Psoas muscle (tissue), 8 donors: ENCODE measurements at places on chromosomes 11 and 22. TPM values are rescaled to one million over a fixed set of nuclear protein-coding genes. Genes with fewer than 3 reads are reported as not detected.

DNA sequence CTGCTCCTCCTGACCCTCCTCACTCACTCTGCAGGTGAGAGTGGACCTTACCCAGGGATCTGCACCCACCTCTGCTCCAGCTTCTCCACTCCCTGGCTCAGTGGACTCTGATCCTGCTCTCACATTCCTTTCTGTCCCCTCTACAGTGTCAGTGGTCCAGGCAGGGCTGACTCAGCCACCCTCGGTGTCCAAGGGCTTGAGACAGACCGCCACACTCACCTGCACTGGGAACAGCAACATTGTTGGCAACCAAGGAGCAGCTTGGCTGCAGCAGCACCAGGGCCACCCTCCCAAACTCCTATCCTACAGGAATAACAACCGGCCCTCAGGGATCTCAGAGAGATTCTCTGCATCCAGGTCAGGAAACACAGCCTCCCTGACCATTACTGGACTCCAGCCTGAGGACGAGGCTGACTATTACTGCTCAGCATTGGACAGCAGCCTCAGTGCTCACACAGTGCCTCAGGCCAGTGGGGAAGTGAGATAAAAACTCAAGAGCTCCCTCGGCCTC lies 29.7 kb upstream of the VPREB1 start:
- no peak for DNase-seq

DNA sequence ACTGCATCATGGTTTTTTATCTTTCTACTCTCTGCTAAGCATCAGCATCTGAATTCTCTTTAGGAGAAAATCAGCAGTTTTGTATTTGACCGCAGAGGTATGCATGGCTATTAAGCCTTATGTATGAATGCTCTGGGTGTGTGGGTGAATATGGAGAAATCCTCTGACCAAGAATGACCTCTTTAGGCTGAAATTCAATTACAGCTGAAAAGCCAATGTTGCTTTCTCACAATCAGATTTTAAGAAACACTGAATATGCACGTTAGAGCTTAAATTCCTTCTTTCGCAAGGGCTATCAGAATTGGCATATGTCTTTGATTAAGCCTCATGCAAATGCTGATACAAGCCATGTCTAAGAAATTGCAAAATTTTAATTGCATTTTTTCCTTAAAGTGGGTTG lies 43.2 kb downstream of the ARHGAP42 start:
- no peak for DNase-seq

DNA sequence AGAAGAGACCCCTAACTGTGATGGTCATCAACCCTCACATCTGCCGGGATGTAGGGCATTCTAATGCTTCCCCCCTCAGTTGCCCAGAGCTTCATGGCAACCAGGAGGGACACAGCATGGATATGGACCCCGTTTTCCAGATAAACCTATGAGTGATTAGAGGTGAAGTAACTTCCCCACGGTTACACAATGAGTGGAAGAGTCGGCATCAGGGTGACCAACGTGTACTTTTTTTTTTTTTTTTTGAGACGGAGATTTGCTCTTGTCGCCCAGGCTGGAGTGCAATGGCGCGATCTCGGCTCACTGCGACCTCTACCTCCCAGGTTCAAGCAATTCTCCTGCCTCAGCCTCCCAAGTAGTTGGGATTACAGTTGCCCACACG lies 25.0 kb downstream of the TXN2 start:
- DNase-seq = no peak

- DNase-seq = peak; percentile 55
Measured at GRCh38 chr11:67270256-67271204, 4.3 kb downstream of the GRK2 start.

DNA sequence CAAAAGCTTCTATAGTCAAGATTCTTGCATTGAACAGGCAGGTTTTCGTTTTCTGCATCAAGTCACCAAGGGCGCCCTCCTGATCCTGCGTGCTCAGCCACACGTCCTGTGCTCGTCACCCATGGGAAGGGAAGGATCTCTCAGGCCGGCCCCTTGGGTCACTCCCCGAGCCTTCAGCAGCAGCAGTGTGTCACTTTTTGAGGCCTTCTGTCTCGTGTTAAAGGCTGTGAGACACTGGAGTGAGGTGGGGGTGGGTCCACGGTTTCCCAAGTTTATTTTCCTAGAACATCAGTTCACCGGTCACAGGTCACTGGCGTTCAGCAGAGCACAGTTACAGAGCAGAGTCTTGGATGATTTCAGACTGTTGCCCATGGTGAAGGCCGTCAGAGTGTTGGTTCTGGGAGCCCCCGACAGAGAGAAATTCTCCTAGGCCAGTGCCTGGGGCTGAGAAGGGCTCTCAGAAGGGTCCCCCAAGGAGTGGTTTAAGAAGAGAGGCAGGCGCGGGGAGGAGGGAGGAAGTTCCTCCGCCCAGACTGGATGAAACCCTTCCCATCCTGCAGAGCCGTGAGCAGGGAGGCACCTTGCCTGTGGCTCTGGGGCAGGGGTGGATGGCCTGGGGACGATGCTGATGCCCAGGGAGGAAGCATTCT lies 13.5 kb upstream of the ADORA2A start:
- DNase-seq = no peak

DNA sequence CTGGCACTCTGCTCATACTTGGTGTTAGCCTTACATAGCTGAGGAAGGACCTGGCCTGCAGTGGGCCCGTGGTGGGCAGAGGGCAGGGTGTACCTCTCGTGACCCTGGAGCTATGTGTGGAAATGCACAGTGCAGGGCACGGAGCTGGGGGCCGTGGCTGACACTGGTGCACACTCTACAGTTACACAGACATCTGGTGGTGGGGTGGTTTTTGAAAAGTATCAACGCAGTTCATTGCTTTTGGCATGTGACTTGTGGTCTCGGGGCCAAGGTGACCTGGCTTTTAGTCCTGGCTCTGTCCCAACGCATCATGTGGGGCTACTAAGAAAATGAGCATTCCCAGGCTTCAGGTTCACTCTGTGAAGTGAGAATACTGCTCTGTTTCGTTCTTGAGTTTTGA lies 553.6 kb downstream of the NTM start:
- no peak for DNase-seq

- no peak for DNase-seq
Measured at GRCh38 chr11:104061853-104062521, 25.5 kb downstream of the DDI1 start.

DNA sequence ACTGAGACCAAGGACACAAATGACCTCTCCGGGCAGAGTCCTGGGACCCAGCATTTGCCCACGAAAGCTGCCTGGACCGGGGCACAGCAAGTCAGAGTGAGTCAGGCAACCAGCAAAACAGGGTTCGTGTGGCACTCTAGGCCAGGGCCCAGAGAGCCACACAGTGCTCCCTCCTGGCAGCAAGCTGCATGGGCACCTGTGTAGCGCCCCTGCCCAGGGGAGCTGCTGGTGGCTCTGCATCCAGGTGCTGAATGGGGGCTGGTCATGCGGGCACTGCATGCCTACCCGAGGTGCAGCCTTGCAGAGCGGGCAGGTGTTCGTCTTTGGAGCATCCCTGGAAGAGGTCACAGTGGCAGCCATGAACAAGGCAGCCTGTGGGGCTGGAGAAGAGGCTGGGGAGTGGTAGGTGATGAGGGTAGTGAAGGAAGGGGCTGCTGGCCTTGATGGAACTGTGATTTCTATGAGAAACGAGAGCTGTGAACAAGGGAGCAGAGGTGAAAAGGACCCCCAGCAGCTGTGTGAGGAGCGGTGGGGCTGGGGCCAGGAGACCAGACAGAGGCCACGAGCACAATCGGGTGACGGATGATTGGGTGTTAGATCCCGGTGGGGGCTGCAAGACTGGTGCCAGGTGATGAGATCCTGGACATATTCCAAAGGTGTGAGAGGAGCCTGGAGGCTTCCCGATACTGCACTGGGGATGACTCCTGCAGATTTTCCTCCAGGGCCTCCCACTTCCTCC lies 63.3 kb downstream of the DGCR2 start:
- DNase-seq = no peak

DNA sequence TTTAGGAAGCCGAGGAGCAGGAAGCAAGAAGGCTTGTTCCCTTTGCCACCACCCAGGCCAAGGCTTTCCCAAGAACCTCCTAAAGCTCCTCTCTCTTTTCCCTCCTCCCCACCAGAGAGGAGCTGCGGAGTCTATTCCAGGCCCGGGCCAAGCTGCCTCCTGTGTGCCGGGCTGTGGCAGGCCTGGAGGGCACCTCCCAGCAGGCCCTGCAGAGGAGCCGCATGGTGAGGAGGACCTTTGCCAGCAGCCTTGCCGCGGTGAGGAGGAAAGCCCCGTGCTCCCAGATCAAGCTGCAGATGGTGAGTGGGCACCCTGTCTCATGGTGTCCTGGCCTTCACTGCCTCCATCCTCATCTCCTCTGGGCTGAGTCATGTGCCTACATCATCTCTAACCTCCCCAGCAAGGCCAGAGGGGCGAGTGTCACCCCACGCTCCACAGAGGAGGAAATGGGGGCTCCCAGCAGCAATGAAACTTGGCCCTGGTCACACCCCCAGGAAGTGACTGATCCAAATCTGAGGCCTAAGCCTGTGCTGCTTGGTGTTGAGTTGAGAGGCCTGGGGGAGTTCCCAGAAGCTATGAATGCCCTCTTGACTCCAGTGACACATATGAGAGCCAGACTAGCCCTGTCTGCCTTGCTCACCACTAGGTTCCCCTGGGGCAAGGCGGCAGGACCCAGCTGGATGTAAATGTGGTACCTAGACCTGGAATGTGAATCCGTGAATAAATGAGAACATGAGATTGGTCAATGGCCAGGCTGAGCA lies 104.2 kb downstream of the MYO18B start:
- DNase-seq = no peak

- no peak for DNase-seq
Measured at GRCh38 chr11:41999066-41999465, 539.6 kb upstream of the LRRC4C start.

DNA sequence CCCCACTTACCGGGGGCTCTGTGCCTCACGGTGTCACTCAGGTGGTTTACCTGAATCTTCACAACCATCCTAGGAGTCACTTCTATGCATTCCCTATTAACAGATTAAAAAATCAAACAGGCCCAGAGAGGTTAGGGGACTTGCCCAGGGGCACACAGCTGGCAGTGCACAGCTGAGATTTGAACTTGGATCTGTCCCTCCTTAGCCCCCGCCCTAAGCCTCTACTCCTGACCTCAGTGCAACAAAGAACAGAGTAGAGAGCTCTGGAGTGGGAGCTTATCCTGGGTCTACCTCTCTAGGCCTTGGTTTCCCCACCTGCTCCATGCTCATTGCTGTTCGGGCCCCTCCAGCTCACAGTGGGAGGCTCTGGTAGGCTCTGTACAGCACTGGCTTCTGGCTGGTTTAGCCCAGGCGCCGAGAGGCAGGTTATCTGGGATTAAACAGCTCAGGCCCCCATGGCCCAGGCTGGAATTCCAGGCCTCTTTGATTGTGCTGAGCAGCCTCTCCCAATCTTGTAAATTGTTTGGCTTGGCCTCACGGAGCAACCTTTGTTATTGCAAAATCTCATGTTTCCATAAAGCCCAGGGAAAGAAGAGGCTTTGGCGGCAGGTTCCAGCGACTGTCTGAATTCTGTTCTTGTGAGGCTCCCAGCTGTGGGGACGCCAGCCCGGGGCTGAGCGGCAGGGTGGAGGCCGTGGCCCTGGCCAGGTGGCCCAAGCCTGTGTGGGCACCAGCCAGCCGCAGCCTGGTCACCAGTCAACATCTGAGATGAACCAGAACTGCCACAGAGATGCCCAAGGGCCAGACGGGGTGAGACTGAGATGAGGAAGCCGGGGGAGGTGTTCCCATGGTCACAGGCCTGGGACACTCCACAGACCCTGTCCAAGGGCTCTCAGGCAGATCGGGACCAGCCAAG lies 28.9 kb upstream of the SHISAL1 start:
- peak; percentile 45 for DNase-seq

GRCh38 chr22:17788528-17789378 lies 14.5 kb upstream of the BID start:
- no peak for DNase-seq

DNA sequence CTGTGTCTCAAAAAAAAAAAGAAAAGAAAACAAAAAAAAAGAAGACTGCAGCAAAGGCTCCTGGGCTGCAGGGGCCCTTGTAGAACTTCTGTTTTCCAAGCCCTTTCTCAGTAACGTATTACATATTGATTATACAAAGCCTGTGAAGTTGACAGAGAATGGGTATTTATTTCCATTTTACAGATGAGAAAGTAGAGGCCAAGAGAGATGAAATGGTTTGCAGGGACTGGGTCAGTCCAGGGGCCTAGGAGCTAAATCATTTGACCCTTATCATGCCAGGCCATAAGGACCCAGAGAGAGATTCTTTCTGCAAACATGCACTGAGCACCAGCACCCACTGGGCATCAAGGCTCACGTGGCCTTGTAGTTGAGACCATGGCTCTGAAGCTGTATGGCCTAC lies 4.5 kb downstream of the PPP2R5B start:
- DNase-seq = no peak

DNA sequence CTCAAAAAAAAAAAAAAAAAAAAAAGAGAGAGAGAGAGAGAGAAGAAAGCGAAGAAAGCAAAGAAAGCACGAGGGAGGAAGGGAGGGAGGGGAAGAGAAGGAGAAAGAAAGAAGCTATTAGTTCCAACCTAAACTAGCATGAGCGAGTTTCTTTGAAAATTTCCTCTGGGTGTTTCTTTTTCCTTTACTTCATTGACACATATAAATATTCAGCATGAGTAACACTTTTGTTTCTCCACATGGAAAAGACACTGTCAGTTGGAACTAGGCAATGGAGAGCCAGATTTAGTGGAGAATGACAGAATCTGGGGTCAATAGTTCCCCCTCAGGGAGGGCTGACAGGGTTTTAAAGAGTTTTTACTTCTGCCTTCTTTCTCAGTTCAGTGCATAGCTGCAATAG lies 257.4 kb downstream of the DDX10 start:
- DNase-seq = no peak

GRCh38 chr11:100817620-100818019 lies 130.5 kb downstream of the ARHGAP42 start:
- no peak for DNase-seq

- no peak for DNase-seq
Measured at GRCh38 chr11:35098855-35099254, 40.1 kb upstream of the CD44 start.

POLR3H gene
- 28.6 TPM for polyA plus RNA-seq

RIMBP3C gene
- polyA plus RNA-seq = 0.04 TPM

DRD2 gene
- 0.18 TPM for polyA plus RNA-seq

MYO18B gene
- 79.3 TPM for polyA plus RNA-seq

FGF3 gene
- polyA plus RNA-seq = not detected

TRIM49 gene
- not detected for polyA plus RNA-seq

ACER3 gene
- polyA plus RNA-seq = 2.4 TPM

MS4A6E gene
- not detected for polyA plus RNA-seq

WNT11 gene
- polyA plus RNA-seq = 6.5 TPM

SYNGR1 gene
- 37.1 TPM for polyA plus RNA-seq
